Esophagus squamous epithelium (tissue), 5 donors: ENCODE measurements at places on chromosomes 2 and 18. TPM values are rescaled to one million over a fixed set of nuclear protein-coding genes. Genes with fewer than 3 reads are reported as not detected.

DNA sequence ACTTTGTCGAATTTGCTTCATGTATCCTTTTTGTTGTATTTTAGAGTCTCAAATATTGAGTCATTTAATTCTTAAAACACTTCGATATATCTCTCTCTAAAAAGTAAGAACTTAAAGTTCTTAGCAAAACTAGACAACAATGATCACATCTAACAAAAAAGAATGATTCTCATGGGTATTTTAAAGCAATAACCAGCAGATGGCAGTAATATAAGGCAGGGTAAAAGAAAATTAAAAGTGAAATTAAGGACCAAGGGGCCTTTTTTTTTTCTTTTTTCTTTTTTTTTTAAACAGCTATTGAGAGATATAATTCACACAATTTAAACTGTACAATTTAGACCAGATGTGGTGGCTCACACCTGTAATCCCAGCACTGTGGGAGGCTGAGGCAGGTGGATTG, 9.9 kb upstream of the AOX1 start:
- no peak overlapping the region for H3K27ac ChIP-seq
- no peaks in the 10 kb centered on the region for H3K27me3 ChIP-seq
- no peaks in the 10 kb centered on the region for H3K4me1 ChIP-seq
- no peak for DNase-seq

- H3K27me3 ChIP-seq, result no peaks in the 10 kb centered on the region
- no peaks in the 10 kb centered on the region for H3K4me1 ChIP-seq
- no peak for DNase-seq
- no peaks in the 10 kb centered on the region for H3K36me3 ChIP-seq
- H3K4me3 ChIP-seq, result no peak overlapping the region
- no peak overlapping the region for H3K27ac ChIP-seq
Measured at GRCh38 chr18:25223211-25223610, 128.8 kb downstream of the ZNF521 start.

Gene SMAD7
- 26.5 TPM for total RNA-seq

DNA sequence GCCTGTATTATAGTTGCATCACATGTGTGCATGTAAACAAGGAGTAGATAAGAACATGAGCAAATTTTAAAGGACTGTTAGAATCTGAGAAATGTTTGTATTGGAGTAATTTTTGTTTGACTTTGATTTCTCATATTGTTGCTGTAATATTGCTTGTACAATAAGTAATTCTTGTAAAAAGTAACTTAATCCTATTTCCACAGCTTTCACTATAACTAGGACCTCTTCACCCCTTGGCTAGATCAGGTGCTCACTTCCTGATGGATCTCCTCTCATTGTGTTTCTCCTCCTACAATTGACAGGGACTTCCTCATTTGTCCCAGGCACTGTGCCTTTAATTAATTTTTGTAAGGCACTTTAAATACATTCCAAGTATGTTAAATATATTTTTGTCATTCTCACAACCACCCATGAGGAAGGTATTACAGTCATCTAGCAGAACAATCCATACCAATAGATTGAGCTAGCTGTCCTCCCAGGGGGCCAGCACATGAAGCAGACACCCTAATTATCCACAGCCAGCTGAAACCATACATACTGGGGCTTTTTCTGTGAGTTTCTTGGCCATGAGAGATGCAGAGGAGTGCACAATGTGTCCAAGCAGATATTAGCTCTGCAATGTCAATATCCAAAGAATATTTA, 359.5 kb upstream of the ACVR2A start:
- H3K4me1 ChIP-seq, result no peaks in the 10 kb centered on the region
- no peaks in the 10 kb centered on the region for H3K36me3 ChIP-seq
- no peak overlapping the region for H3K27ac ChIP-seq

Gene EVA1A
- 0.26 TPM for total RNA-seq

Gene NETO1
- not detected for total RNA-seq

DNA sequence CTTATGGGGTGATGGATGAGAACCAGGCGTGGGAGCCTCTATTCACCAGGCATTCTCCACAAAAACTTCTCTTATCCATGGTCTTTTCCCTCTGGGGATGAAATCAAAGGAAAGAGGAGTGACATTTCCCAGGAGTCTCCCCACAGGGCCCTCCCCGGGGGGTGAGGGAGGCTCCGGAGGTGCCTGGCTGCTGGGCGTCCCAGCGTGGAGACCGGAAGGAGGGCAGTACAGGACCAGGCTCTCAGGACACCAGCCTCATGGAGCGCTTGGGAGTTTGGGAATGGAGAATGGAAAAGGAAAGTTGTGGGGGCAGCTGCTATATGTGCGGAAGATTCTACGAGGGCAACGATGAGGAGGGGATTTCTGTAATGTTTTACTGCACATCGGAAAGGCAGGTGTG, 22.1 kb downstream of the CIB4 start:
- H3K36me3 ChIP-seq, result no peaks in the 10 kb centered on the region
- no peaks in the 10 kb centered on the region for H3K27me3 ChIP-seq
- no peak overlapping the region for H3K4me3 ChIP-seq
- peaks cover 30% of the 10 kb centered on the region for H3K4me1 ChIP-seq
- no peak overlapping the region for H3K27ac ChIP-seq

Gene CYTIP
- 3.2 TPM for total RNA-seq

Gene SLC4A1AP
- total RNA-seq, result 27.0 TPM

DNA sequence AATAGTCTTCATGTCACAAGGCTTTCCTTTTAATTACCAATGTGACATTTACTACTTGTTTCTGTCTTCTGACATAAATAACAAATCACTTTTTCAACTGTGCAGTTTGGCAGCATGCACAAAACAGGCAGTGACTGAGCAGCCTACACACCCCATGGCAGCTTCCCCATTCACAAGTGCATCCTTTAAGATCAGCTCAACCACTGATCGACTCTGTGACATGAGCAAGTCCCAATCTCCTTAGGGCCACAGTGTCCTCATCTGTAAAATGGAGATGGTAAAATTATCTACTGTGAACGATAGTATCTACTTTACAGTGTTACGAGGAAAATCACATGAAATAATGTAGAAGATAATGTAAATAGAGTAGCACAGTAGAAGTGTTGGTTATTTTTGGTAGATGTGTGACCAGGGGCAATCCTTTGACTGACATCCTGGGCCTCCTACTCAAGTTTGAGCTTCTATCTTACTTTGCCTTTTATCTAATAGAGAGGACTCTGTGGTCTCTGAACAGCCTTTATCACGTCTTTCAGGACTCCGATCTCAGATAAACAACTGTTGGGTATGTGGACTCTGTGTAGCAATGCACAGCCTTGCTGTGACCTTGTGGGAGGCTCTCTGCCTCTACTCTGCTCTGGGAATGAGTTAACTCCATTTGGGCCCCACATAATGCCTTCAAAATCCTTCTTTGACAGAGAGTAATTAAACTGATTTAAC, 120.6 kb downstream of the PIGN start:
- H3K4me3 ChIP-seq, result no peak overlapping the region
- peaks cover 7% of the 10 kb centered on the region for H3K36me3 ChIP-seq
- H3K27ac ChIP-seq, result no peak overlapping the region
- H3K27me3 ChIP-seq, result no peaks in the 10 kb centered on the region
- no peak for DNase-seq

DNA sequence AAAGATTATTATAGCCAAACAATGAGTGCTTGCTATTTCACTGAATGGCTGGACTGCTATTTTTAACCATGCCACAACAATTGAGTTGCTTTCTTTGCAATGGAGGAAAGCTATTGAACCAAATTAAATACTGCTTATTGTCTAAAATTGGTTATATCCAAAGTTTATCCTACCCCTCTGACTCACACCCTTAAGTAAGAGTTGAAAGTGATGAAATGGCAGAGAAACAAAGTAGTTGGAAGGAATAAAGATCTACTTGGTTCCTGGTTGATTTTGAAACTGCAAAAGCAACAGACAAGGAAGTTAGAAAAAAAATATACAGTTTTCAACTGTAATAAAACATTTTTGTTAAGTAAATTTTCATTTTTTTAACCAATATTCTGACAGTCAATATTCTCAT, 47.5 kb downstream of the EML4 start:
- H3K36me3 ChIP-seq, result no peaks in the 10 kb centered on the region
- no peak for DNase-seq
- H3K4me3 ChIP-seq, result no peak overlapping the region
- H3K4me1 ChIP-seq, result peaks cover 5% of the 10 kb centered on the region
- no peak overlapping the region for H3K27ac ChIP-seq

Gene COL3A1
- 67.2 TPM for total RNA-seq

- no peaks in the 10 kb centered on the region for H3K27me3 ChIP-seq
- no peaks in the 10 kb centered on the region for H3K36me3 ChIP-seq
- H3K4me3 ChIP-seq, result no peak overlapping the region
- DNase-seq, result no peak
Measured at GRCh38 chr2:16739778-16740581, 74.3 kb upstream of the CYRIA start.

Gene UGT1A4
- 1.1 TPM for total RNA-seq

DNA sequence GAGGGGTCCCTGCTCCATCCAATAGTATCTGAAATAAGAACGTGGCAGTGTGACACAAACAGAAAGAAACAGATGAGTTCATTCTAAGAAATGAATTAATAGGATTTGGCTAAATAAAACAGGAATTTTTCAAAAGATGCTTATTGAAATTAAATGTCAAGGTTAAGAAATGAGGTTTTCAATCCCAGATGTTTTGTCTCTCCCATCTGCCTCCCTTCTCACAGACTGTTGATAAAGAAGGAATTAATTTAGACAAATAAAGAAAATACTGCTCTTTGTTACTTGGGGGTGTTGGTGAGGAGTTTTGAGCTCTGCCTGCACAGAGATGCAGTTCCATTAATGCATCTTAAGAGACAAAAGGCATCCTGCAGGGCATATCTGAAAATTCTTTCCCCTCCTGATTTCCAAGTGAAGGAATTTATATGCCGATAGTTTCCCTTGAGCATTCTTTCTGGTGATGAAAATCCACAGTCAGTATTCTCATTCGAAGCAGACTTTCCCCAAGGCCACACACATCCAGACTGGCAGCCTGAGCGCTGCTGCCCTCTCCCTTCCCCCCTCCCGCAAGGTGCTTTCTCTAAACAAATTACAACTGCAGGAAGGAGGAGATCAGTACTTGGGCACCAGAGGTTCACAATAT, 385.4 kb upstream of the RND3 start:
- no peak overlapping the region for H3K27ac ChIP-seq
- H3K4me1 ChIP-seq, result no peaks in the 10 kb centered on the region
- no peak overlapping the region for H3K4me3 ChIP-seq
- DNase-seq, result no peak
